ENCODE measurements at places on chromosomes 1 and 21.

GRCh38 chr1:9996624-9997582, at the start of gene RBP7:
Gene RBP7 (plus strand): TSS chr1:9997228. CDS start chr1:9997259, 31 bp downstream.
- no peak for DNase-seq

DNA sequence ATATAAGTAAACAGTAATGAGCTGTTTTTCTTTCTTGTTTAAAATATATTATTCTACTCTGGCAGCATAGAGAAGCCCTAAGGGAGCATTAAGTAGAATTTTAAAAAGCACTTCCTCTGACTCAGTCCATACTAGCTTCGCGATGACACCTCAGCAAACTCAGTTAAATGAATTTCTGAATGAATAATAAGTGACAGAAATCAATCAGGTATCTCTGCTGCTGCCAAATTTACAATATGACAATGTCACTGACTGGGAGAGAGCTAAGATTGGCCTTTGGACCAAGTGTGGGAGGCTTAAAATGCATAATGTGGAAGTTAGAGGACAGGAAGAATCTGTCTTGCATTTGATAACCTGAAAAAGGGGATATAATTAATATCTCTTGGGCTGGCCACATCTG, 296.1 kb downstream of the HHIPL2 start:
- no peak for DNase-seq

DNA sequence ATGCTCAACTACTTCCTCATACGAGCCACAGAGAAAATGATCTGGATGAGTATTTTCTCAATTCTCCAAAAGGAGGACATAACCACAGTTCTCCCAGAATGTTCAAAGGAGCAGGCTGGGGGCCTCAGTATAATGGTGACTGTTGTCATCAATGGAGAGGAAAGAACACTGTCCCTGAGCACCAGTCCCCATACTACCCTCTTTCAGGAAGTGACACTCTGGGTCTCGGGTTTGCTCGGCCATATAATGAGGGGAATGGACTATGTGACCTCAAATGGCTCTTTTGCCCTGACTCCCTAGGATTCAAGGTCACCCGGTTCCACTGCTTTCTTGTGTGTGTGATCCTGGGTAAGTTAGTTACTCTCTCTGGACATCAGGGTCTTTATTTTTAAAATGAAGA, 22.8 kb downstream of the SLC9A1 start:
- DNase-seq = no peak

DNA sequence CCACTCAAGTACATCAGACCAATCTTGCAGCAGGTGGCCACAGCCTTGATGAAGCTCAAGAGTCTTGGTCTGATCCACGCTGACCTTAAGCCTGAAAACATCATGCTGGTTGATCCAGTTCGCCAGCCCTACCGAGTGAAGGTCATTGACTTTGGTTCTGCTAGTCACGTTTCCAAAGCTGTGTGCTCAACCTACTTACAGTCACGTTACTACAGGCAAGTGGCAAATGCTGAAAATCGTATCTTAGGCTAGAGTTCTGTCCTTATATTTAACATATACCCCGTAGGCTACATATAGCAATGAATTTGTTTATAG, 12.1 kb downstream of the HIPK1 start:
- no peak for DNase-seq

DNA sequence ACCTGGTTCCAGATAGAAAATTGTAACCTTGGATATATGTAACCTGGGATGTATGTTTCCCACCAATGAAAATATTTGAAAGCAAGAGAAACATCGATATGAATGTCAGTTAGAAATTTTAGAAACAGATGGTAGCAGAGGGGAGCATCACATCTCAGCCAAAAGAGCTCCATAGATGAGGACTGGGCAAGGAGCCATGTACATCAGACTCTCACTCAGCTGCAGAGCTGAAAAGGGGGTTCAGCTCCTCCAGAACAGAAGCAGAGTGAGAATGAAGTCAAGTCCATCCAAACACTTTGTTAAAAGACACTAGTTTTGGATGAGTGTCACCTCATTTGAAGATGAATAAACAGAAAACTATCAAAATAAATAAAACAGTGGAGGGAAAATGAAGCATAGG, 202.4 kb downstream of the HMCN1 start:
- no peak for DNase-seq

DNA sequence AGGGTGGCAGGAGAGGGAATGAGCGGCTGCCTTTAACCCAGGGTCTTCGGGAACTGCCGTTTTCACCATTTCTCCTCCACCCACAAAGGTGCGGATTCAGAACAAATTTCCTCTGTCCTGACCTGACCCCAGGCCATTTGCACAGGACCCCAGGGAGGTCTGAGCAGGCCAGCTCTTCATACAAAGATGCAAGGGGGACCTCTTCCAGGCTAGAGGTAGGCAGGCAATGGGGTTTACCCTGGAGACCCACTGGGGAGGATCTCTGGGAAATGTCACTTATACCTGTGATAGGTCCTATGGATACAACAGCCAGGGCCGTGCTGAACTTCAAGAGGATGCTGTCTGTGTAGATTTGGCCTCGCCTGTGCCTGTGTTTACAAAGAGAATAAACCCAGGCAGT, 89.7 kb upstream of the VAMP3 start:
- no peak for DNase-seq

GRCh38 chr1:30966690-30967369, 58.3 kb upstream of the SDC3 start:
- DNase-seq = no peak

DNA sequence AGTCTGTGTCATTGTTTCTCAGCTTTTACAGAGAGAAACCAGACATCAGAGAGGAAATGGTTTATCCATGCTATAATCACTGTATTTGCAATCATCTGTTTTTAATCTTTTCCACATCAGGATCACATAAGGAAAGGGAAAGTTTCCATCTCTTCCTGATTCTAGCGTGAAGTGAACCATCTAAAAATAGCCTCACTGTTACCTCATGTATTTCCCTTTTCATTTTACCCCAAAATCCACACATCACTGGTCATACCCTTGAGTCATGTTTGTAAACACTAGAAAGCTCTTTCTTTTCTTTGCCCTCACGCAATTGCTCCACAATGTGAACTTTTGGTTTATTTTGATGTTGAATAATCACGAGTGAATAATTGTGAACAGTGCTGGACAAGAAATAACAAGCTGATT, 146.0 kb downstream of the PLA2G4A start:
- no peak for DNase-seq

DNA sequence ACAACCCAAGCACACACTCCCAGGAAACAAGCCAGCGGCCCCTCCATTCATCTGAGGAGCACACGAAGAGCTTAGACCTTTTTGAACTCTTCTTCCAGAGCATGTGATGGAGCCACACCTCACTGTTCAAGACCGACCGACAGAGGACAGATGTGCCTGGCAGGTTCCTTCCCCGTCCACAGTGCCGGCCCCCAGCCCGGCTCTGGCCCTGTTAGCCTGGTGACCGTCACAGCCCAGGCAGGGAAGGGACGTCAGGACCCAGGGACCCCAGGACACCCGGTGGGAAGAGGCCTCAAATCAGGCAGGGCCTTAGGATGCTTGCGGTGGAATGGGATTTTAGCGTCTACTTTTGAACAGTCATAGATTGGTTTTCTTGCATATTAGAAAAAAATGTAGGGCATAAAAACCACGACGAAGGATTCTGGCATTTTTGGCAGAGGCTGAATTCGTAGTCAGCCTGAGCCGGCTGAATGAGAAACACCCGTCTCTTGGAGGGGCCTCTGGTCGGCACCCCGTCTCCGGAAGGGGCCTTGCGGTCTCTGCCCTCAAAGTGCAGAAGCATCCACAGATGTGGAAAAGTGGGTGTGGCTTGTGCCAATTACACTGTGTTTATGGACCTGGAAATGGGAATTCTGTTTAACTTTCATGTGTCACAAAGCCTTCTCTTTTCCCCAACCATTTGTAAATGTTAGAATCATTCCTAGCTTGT, 79.3 kb downstream of the SIK1 start:
- DNase-seq = no peak

DNA sequence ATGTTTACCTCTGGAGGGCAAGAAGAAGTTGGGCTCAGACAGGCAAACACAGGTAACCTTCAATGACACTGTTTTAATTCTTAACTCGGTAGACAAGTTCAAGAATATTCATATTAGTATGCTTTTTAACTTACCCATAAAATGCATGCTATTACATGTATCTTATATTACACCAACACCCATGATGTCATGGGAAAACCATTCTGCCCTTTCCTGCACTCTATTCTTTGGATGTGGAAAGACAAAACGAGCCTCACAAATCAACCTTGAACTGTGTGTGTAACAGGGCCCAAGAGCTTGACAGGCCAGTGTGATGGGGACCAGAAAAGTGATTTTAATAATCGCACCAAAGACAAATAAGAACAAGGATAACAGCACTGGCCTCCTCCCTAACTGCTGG, 22.6 kb upstream of the RAP1GAP start:
- DNase-seq = no peak

GRCh38 chr1:27531959-27532685, 42.2 kb upstream of the WASF2 start:
- no peak for DNase-seq

- no peak for DNase-seq
These were observed 15.4 kb upstream of the PAQR6 start for GRCh38 chr1:156263288-156263655.

- DNase-seq = no peak
These were observed 297.9 kb downstream of the PCP4 start for GRCh38 chr21:40164905-40165772.

- DNase-seq = no peak
These were observed 53.2 kb upstream of the MACF1 start for GRCh38 chr1:39151267-39151666.

DNA sequence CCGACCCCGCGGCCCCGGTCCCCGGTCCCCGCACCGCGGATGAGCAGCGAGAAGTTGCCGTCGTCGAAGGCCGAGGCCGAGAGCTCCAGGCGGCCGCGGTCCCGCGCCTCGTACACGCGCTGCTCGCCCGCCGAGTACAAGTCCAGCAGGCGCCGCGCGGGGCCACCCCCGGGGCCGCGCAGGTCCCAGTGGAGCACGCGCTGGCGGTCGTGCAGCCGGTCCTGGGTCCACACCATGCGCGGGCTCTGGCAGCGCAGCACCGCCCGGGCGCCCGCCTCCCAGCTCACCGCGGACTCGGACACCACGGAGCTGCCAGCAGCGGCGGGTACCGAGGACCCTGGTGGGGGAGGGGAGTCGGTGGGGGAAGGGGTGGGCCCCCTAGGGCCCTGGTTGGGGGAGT, 2.9 kb downstream of the MXRA8 start:
- DNase-seq = no peak

- no peak for DNase-seq
These were observed 129.7 kb downstream of the DUSP10 start for GRCh38 chr1:221612047-221612777.

DNA sequence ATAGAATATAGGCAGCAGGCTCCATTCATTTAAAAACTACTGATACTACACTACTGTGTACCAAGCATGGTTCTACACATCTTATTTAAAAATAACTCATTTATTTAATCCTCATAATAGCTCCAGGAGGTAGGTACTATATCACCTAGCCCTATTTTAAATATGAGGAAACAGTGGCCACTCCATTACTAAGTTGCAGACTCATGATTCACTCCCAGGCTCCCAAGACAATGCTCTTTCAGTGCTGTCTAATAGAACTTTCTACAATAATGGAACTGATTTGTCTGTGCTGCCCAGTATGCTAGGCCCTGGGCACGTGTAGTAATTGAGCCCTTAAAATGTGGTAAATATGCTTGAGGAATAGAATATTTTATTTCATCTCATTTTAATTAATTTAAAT, 357.1 kb downstream of the LTN1 start:
- no peak for DNase-seq

GRCh38 chr1:74610961-74611360, 62.6 kb downstream of the ERICH3 start:
- DNase-seq = no peak

GRCh38 chr1:30618335-30618747, 105.0 kb downstream of the MATN1 start:
- no peak for DNase-seq

DNA sequence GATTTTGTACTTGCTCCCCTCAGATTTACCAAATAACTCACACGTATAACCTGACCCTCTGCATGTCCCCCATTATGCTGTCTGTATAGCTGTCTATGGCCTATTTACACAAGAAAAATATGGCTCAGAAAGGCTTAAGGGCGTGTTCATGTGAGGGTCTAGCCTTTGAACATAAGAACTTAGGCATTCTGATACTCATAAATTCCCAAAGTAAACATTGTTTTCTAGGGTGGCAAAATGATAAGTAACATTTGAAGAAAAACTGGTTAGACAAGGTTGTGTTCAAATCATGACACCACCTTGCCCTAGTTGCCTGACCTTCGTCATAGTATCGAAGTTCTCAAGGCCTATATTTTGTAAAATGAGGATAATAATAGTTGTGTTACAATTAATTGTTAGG, 394.6 kb downstream of the LRRIQ3 start:
- no peak for DNase-seq

DNA sequence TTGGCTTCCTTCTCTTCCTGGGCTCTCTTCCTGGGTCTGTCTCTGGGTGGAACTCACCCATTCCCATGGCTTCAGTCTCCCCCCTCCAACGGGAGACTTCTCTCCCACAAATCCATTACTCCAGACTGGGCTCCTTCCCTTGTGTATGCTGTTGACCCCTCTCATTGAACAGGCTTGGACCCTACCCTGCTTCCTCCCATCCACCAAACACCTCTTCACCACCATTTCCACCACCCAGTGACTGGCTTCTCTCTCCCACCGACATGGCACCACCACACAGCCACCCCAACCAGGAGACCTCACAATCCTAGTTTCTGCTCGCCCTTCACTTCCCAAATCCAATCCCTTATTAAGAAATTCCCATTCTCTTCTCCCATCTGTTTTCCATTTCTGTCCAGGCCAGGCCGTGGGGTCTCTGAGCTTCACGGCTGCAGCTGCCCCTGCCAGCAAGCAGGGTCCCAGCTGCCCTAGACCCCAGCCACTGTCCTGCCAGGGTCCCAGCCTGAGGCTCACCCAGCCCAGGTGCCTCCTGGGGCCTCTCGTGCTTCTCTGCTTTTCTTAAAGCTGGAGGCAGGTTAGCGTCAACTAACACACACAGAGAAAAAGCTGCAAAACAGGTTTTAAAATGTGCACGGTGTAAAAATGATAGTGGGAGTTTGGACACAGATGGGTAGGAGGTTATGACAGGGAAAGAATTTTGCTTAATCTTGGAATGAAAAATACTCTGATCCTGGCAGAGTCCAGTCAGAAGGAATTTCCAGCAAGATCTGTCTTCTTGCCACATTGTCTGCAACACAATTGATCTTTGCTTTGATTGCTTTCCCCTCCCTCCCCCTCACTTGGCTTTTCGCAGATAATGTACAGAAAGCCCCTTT, 383.8 kb upstream of the VAMP3 start:
- no peak for DNase-seq

DNA sequence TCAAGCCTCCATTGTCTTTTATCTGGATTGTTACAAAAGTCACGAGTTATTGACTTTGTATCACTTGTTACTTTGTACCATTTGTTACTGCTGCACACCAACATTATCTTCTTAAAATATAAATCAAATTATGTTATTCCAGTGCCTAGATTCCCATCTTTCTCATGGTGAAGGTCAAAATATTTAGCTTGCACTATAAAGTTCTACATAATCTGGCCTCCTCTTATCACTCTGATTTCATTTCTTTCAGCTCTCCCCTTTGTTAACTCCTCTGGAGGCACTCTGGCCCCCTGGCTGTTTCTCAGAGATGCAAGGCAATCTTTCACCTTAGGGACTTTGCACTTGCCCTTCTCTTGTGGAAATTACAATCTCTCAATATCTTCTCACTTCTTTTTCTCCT, 143.8 kb downstream of the OLFM3 start:
- DNase-seq = no peak

GRCh38 chr1:243388276-243388675, 132.4 kb downstream of the SDCCAG8 start:
- DNase-seq = no peak

- DNase-seq = no peak
These were observed 2.2 kb downstream of the NUDC start for GRCh38 chr1:26923711-26924110.

- no peak for DNase-seq
These were observed 224.4 kb downstream of the DSCAM start for GRCh38 chr21:40622531-40622930.

All from stimulated activated CD8-positive, alpha-beta memory T cell treated with anti-CD3 and anti-CD28 coated beads, Interleukin-2, amount 100 ng/mL, for 1 hour (primary cell).